ENCODE measurements at places on chromosomes 16 and 17. TPM values are rescaled to one million over a fixed set of nuclear protein-coding genes. Genes with fewer than 3 reads are reported as not detected.

- peaks cover 26% of the 10 kb centered on the region for H3K4me1 ChIP-seq
- peak; percentile 42 for DNase-seq
- no peaks in the 10 kb centered on the region for H3K27me3 ChIP-seq
- H3K27ac ChIP-seq, result no peak overlapping the region
- H3K4me3 ChIP-seq, result no peak overlapping the region
These were observed 165.3 kb upstream of the ZNF267 start for GRCh38 chr16:31708348-31708747.

The CLDN7 gene
- total RNA-seq, result 1.2 TPM

DNA sequence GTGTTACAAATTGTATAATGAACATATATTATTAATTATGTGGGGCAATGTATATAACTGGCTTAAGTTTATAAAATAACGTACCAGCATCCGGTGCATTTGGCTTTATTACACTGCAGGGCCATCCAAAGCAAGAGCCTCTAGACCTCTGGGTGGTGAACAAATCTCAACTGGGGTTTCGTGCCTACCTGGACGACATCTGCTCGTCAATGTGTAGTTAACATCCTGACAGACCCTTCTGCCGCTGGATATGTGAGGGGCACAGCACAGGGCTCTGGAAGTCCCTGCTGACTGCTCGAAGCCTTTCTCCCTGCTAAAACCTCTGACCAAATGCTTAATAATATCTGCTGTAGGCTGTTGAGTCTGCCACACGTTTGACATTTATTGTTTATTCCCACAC, 2.3 kb downstream of the TMEM186 start:
- no peak overlapping the region for H3K27ac ChIP-seq
- peaks cover 8% of the 10 kb centered on the region for H3K36me3 ChIP-seq
- peaks cover 38% of the 10 kb centered on the region for H3K4me1 ChIP-seq
- no peak overlapping the region for H3K4me3 ChIP-seq
- no peak for DNase-seq
- H3K27me3 ChIP-seq, result no peaks in the 10 kb centered on the region

DNA sequence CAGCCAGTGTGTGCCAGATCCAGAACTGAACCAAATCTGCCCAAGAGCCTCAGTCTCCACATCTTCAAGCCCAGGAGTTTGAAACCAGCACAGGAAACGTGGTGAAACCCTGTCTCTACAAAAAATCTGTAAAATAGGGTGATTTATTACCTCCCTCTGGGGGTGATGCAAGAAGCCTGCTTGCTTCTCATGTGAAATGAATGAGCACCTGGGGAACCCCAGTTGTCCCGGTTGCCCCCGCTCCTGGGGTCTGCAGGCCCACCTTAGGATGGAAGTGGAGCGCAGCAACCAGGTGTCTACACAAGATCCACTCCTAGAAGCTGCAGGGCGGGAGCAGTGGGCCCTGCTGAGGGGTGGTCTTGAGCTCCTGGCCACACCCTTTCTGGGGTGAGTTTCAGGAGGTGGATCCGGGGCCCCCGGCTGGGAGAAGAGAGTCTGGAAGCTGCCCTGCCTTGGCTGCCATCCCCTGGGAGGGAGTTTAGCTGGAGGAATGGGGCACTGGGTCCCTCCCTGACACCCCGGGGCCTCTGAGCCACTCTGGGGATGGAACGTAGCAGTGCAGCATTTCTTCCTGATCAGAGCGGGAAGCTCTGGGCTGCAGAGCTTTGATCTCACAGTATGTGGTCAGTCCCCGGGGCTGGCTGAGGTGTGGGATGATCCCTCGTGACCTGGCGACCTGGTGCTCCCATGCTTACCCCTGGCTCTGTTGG, 117.8 kb downstream of the RAB11FIP4 start:
- DNase-seq, result no peak
- H3K4me3 ChIP-seq, result peak overlapping the region; percentile 59
- H3K36me3 ChIP-seq, result no peaks in the 10 kb centered on the region
- H3K27ac ChIP-seq, result peak overlapping the region; percentile 94

- no peak overlapping the region for H3K27ac ChIP-seq
- peaks cover 11% of the 10 kb centered on the region for H3K36me3 ChIP-seq
These were observed 1.1 kb upstream of the NDUFAB1 start for GRCh38 chr16:23597003-23597756.

GRCh38 chr16:84308120-84308519, 13.4 kb downstream of the WFDC1 start:
- peaks cover 12% of the 10 kb centered on the region for H3K27me3 ChIP-seq
- H3K36me3 ChIP-seq, result no peaks in the 10 kb centered on the region
- no peak for DNase-seq
- H3K27ac ChIP-seq, result no peak overlapping the region

All from CD4-positive, alpha-beta T cell (primary cell).